Stimulated activated CD8-positive, alpha-beta memory T cell treated with anti-CD3 and anti-CD28 coated beads, Interleukin-7, amount 100 ng/mL, for 1 hour (primary cell): ENCODE measurements at places on chromosomes 13 and 19.
A peak's percentile ranks its signal among the peaks of the same experiment; 100 is the strongest.

GRCh38 chr13:25768838-25769237, 283.0 kb downstream of the SHISA2 start:
- no peak for DNase-seq

DNA sequence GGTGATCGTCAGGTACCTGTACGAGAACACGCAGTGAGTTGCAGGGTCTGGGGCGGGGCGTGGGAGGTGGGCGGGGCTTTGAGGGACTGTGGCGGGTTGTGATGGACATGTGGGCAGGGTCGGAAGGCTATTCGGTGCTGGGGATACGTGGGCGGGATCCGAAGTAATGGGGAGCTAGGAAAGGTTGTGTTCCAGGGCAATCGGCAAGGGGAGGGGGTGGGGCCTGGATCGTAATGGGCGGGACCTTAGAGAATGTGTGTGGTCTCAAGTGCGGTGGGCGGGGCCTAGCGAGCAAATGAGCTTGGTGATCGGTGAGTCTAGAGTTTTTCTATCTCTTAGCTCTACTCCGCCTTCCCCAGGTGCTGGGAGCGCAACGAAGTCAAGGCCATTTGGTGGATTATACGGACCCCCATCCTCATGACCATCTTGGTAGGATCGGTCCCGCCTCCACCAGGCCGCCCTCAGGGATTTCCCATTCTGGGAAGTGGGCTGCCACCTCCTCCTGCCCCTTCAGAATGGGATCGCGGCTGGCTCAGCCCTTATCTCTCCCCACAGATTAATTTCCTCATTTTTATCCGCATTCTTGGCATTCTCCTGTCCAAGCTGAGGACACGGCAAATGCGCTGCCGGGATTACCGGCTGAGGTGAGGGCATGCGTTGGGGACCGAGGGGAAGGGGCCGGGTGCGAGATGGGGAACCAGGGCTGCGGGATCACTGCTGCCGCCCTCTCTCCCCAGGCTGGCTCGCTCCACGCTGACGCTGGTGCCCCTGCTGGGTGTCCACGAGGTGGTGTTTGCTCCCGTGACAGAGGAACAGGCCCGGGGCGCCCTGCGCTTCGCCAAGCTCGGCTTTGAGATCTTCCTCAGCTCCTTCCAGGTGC, 9.6 kb downstream of the GIPR start:
- peak; percentile 58 for DNase-seq

DNA sequence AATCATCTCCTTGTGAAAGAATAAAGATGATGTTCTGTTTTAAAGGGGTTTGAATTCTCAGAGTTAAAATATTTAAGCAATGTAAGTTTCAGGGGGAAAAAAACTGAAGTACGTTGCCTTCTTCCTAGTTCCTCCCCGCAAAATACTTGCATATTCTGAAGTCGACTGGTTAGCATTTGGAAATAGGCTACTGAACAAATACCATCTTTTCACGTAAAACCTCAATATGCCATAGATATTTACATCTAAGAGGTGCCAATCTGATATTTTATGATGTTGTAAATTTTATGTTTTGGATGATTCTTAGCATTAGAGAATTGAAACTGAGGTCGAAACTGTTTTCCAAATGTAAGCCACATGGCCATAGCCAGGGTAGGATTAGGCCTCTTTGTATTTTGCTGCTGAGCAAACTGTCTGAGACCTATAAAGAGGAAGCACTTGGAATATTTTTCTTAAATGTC, 138.3 kb downstream of the FLT1 start:
- no peak for DNase-seq

DNA sequence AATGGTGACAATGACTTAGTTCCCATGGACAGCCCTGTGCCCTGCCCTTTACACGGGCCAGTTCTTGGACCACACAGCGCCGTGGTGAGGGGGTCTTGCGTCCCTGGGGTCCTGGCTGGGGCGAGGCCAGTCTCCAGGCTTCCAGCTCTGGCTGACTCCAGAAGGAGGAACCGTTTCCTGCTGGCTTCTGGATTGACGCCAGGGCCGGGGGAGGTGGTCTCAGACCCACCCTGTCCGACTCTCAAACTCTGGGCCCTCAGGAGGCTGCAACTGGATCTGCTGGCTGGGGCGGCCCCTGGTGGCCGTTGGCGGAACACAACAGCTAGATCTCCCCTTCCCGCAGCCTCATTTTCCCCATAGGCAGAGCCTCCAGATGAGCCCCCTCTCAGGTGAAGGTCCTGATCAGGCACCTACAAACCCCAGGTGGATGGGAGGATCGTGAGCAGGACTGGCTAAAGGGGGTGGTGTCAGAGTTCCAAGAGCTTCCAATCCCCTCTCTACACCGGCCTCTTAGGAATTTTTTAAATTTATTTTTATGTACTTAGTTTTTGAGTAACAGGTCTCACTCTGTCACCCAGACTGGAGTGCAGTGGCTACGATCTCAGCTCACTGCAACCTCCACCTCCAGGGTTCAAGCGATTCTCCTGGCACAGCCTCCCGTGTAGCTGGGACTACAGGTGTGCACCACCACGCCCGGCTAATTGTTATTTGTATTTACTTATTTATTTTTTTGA, 8.0 kb downstream of the CCDC194 start:
- DNase-seq: peak; percentile 37

DNA sequence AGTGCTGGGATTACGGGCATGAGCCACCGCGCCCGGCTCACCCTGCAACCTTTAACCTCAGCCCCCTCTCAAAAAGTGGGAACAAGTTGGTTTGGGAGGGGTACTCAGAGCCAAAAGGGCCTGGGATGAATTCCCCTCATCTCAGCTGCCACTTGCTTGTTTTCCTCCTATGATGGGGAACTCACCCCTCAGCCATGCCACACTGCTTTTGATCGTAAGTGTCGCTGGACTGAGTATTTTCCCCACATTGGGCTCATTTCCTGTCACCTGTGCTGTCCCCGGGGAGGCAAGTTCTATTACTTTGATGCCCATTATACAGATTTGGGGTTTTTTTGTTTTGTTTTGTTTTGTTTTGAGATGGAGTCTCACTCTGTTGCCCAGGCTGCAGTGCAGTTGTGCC, 6.5 kb downstream of the R3HDM4 start:
- DNase-seq: no peak

- no peak for DNase-seq
These were observed 7.3 kb upstream of the RANBP3 start for GRCh38 chr19:5985098-5985783.

DNA sequence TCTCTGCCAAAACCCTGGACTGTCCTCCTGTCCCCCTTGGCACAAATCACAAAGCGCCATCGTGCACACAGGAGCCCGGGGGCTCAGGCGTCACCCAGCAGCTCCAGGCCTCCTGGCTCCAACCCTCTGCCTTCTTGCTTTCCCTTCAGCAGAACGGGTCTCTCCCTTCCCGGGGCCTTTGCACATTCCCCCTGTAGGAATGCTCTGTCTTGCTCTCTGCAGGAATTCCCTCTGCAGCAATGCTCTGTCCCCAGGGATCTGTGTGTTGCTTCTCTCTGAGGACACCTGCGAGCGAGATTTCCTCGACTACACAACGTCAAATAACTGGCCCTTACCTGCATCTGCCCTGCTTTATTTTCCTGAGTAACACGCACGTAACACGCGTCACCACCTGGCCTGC, 13.3 kb upstream of the RASA3 start:
- DNase-seq: no peak
